ENCODE measurements at places on chromosomes 1 and 21.

DNA sequence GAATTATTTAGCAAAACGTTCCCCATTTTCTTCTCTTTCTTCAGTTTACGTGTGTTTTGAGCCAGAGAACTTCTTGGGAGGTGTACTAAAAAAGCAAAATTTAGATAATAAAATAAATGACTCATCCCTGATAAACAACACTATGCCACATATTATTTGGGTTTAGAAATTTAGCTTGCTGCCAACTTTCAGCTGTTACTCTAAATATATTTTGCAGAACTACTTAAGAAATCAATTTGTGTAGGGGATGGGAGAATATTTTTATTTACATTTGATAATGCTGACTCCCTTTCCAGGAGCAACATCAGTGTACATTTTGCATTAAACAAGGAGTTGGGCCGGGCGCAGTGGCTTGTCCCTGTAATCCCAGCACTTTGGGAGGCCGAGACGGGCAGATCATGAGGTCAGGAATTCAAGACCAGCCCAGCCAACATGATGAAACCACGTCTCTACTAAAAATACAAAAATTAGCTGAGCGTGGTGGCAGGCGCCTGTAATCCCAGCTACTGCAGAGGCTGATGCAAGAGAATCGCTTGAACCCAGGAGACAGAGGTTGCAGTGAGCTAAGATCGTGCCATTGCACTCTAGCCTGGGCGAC lies 151.4 kb upstream of the ZRANB2 start:
- no peak for DNase-seq

- DNase-seq = no peak
Observed at GRCh38 chr1:21012937-21013336, 163.8 kb downstream of the EIF4G3 start.

- no peak for DNase-seq
Observed at GRCh38 chr1:240242601-240243144, 151.0 kb downstream of the FMN2 start.

DNA sequence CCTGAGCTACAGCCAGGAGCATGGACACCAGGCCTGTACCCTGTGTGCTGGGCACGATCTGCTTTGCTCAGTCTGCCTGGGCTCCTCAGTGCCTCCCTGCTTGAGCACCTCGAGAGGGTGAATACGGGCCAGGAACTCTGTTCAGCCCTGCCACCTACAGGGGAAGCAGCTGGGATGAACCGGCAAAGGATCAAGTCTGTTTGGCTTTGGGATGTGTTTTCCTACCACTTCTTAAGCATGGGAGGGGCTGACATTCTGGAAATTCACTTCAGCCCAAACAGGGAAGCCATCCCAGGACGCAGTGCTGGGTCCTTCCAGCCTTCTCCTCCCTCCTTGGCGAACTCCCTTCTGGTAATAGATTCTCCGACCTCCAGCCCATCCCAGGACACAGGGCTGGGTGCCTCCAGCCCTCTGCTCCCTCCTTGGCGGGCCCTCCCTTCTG lies 55.8 kb upstream of the SELENON start:
- no peak for DNase-seq

DNA sequence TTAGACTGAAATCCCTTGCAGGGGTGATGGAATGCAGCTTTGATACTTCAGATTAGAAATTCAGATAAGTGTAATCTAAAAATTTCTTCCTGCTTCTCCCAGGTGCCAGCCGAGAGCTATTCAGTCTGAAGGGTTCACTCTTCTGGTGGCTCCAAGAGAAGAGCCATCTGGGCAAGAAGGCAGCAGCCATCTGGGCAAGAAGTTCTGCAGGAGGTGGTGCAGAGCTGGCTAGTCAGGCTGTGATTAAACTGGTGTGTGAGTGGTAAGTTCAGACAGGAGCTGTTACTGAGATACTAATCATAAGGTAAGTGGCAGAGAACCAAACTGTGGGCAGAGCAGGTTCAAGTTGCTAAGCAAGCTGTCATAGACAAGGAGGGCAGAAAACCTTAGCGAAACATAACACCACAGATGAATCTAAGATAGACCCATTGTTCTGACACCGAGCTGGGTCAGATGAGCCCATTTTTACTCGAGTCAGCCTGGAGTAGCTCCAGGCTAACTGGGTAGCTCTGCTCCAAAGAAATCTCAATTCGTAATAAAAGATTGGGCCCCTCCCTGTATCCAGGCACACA lies 14.4 kb upstream of the TP53BP2 start:
- DNase-seq = no peak

- no peak for DNase-seq
Observed at GRCh38 chr1:187689129-187689528, 860.4 kb downstream of the PLA2G4A start.

Data from activated T-cell treated with anti-CD3 and anti-CD28 coated beads, Interleukin-2, amount 50 U/mL, for 24 hours (primary cell).